ENCODE measurements at places on chromosomes 7 and 10.

- peak; percentile 58 for DNase-seq
These were observed 27.6 kb downstream of the CHCHD3 start for GRCh38 chr7:133054162-133054840.

GRCh38 chr10:91381257-91381891 lies 28.8 kb upstream of the HECTD2 start:
- DNase-seq: no peak

DNA sequence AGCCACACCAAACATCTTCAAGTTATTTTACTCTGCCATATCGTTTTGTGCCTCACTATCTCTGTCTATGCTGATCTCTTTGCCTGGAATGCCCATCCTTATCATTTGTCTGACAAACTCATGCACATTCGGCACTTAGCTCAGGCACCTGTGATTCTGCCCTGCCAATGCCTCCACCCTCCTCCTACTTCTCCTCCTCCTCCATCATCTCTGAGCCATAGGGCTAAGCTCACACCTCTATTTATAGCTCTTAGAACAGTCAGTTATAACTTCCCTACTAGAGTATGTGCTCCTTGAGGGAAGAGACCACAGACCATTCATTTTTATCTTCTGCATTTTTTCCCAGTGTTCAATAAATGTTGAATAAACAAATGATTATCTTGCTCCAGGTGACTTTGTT lies 51.2 kb upstream of the CDK13 start:
- no peak for DNase-seq

DNA sequence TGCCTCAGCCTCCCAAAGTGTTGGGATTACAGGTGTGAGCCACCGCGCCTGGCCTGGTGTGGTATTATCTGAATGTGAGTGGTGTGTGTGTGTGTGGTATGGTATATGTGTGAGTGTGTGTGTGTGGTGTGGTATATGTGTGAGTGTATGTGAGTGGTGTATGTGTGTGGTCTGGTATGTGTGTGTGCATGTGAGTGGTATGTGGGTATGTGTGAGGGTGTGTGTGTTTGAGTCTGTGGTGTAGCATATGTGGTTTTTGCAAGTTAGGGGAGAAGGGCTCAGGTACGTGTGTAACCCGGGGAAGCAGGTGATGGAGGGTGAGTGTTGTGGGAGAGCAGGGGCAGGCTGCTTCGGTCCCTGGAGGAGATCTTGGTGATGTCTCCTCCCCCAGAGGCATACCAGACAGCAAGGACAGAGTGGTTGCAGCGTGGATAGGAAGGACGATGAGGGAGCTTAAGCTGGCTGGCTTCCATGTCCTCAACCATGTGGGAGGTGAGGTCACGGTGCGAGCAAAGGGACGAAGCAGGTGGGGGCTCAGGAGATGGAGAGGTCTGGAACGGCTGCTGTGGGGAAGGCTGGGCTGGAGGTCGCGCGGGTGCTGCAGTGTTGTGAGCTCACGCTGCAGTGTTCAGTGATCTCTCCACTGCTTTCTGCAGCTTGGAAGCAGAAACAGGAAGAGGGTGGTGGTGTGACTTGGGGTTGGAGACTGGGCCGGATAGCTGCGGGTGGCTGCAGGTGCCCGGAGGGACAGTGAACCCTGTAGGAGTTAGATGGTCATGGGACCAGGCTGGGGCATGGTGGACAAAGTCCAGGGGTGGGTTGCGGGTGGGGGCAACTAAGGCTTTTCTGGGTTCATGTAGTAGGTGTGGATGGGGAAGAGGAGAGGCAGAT lies 5.0 kb downstream of the ZYX start:
- DNase-seq: peak; percentile 60

DNA sequence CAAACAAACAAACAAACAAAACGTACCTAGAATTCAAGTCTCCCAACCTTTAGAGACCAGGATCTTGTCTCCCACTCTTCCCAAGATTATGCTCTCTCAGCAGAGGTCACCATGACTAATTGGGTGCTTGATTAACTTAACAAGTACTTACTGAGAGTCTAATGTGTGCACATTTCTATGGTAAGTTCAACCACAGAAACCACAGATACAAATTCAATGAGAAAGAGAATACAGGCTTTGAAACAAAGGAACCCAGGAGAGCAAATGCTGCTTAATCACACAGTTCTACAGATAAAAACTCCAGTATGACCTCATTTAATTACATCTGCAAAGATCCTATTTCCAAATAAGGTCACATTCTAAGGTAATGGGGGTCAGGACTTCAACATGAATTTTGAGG lies 142.8 kb downstream of the DNAJC1 start:
- DNase-seq: no peak

DNA sequence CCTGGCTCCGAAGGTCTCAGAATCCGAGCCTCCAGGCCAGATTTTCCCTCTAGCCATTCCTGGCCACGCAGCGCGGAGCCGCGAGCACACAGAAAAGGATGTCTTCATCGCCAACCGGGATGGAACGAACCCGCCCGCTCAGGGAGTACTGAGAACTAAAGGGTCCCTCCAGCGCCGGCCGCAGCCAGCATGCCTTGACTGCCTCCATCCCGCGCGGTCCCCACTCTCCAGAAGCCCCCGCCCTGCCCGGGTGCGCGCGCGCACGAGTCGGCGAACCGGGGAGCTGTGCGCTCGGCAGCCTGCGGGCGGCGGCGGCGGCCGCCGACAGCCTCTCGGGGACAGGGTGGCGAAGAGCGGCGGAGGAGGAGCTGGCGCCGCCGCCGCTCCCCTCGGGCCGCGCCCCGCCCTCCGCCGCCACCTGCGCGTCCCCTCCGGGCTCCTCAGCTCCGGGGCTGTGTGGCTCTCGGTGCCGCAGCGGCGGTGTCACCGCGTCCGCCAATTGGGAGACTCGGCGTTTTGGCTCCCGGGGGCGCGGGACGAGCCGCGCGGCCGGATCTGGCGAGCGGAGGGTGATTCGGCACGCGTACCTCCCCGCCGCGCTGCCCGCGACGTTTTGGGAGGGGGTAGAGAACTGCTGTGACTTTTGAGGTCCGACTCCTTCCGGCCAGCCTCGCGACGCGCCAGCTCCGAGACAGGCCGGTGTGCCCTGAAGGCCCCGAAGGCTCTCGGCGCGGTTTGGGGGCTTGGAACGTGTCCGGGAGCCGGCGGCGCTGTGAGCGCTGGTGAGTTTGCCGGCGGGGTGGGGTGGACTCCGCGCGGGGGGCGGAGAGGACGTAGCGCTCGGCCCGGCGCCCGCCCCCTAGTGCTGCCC lies 453 bp upstream of the GALNT17 start:
- DNase-seq: no peak
